Effector memory CD4-positive, alpha-beta T cell (primary cell): ENCODE measurements at places on chromosomes 3 and 15.

- no peak for DNase-seq
Observed at GRCh38 chr15:70014860-70015490, 82.7 kb downstream of the TLE3 start.

DNA sequence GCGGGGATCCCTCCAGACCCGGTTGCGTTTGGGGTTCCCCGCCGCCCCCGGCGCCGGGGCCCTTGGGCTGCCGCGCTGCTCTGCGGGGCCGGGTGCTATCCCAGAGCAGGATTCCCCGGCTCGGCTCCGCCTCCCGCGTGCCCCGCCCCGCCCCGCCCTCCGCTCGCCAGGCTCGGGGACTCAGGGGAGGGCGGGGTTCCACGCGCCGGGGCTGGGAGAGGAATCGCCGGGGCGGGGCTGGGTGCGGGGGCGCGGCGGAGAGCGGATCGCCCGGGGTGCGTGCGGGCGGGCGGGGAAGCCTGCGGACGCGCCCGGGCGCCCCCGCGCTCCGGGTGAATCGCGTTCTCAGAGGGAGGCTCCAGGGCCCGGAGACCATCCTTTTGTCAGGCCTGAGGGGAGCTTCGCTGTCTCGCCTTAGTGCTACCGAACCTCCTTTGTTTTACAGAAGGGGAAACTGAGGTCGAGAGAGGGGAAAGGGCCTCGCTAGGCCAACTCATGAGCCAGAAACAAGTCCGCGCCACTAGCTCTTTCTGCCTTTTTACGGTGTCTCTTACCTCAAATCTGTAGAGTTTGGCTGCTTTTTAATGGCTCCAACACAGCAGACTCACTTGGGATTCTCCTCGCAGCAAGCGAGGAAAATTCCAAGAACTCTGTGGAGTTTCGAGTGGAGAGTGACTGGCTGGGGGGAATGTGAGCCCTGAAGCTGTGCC, at the start of gene TMEM158:
TMEM158 (minus strand) TSS at position 82 of the 710 bp plus-strand sequence. CDS start 260 bp downstream, outside the sequence.
- peak; percentile 65 for DNase-seq

GRCh38 chr3:33639889-33640288, 78.2 kb downstream of the CLASP2 start:
- no peak for DNase-seq

DNA sequence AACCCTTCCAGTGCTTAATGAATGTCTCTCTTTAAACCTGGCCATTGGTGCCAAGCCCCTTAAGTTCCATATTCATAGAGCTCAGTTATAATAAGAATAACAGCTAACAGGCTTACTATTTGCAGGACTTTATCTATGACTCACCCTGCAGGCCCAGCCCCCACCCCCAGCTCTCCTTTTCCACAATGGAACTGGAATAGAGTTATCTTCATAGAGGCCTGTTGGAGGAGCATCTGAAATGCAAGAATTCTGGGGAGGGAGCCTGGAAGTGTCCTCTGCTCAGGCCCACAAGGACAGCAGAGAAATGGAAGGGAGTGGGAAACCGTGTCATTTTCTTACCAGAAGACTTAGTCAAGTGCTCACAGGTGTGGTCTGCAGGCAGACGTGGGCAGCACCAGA, 52.8 kb downstream of the SEMA5B start:
- DNase-seq, result no peak

DNA sequence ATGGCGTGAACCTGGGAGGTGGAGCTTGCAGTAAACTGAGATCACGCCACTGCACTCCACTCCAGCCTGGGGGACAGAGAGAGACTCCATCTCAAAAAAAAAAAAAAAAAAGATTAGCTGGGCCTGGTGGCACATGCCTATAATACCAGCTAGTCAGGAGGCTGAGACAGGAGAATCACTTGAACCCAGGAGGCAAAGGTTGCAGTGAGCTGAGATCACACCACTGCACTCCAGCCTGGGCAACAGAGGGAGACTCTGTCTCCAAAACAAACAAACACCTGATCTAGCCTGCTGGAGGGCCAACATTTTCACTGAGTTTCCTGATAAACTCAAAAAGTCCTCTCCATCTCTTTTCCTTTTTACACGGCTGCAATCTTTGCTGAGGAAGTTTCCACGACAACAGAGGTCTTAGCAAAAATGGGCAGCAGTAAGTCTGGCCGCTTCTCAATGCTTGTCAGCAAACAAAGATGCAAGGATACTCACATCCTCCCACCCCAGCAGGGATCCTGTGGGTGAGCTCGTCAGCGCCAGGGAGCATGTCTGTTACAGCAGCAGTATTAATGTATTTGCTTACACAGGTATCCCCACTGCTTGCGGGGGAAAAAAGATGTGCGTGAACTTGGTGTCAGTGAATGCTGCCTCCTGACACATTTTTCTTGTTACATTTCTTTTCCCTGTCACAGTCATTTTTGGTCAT, 21.0 kb upstream of the CCDC174 start:
- DNase-seq, result no peak

DNA sequence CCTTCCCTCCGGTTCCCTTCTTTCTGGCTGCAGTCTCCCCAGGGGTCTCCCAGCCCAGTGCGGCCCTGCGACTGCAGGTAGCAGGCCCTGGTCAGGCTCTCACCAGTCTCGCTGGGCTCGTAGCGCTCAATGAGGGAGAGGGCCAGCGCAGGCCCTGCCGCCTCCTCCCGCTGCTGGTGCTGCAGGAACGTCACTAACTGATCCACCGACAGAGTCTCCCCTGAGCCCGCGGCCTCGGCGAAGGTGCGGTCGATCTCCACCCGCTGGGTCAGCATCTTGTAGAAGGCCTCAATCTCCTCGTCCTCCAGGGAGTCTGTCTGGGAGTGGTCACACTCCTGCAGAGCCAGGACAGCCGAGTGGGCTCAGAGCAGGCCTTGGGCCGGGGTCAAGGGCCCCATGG, 18.3 kb downstream of the PLCD1 start:
- no peak for DNase-seq

- no peak for DNase-seq
Observed at GRCh38 chr3:47082519-47082918, 81.4 kb downstream of the SETD2 start.

DNA sequence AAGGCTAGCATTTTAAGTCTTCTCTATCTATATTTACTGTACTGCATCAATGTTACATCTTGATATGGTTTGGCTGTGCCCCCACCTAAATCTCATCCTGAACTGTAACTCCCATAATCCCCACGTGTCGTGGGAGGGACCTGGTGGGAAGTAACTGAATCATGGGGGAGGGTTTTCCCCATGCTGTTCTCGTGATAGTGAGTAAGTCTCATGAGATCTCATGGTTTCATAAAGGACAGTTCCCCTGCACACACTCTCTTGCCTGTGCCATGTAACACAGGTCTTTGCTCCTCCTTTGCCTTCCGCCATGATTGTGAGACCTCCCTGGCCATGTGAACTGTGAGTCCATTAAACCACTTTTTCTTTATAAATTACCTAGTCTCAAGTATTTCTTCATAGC, 161.5 kb downstream of the TBC1D5 start:
- no peak for DNase-seq

GRCh38 chr3:47324278-47324865, 41.6 kb downstream of the KLHL18 start:
- no peak for DNase-seq

DNA sequence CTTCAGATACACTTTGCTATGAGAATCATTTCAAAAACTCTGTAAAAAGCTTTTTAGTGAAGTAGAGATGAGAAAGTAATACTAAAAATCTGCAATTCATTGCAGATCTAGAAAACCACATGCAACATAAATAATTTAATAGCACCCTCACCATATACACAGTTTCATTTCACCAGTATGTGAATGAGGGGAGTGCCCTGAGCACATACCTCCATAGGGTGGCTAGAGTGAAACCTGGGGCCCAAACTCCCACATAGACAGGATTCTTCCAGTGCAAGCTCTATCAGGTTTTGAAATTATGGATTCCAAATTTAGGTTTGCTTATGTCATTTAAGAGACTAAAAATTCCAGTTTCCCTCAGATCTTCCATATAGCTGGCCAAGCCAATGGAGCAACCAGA, 973.4 kb upstream of the CFAP20DC start:
- DNase-seq, result no peak

GRCh38 chr3:124607163-124607562, 123.1 kb upstream of the UMPS start:
- DNase-seq, result no peak

GRCh38 chr3:151218136-151218535, 15.1 kb upstream of the GPR171 start:
- DNase-seq, result no peak

DNA sequence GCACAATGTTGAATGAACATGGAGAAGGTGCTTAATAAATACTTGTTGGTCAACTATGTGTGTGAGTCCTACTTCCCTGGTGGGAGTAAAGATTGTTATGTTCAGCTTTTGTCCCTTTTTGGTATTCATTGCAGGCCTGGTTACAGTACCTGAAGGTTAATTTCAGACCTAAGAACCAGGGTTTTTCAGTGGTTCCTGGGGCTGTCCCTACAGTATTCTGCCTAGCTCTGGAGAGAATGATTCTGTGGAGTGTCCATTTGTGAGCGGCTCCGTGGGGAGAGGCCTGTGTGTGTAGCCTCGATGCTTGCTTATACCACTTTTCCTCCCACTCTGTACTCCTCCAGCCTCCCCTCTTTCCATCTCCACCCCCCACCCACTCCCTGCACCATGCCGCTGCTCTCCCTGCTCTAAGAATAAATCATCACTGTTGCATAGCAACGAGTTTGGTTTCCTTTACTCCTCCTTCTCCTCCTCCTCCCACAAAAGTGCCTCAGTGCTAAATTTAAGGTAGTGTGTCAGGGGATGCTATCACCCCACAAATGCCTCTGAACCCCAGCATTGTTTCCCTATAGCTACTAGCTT, 150.6 kb upstream of the ROPN1 start:
- no peak for DNase-seq

- no peak for DNase-seq
Observed at GRCh38 chr15:63699101-63699785, 102.1 kb downstream of the FBXL22 start.

DNA sequence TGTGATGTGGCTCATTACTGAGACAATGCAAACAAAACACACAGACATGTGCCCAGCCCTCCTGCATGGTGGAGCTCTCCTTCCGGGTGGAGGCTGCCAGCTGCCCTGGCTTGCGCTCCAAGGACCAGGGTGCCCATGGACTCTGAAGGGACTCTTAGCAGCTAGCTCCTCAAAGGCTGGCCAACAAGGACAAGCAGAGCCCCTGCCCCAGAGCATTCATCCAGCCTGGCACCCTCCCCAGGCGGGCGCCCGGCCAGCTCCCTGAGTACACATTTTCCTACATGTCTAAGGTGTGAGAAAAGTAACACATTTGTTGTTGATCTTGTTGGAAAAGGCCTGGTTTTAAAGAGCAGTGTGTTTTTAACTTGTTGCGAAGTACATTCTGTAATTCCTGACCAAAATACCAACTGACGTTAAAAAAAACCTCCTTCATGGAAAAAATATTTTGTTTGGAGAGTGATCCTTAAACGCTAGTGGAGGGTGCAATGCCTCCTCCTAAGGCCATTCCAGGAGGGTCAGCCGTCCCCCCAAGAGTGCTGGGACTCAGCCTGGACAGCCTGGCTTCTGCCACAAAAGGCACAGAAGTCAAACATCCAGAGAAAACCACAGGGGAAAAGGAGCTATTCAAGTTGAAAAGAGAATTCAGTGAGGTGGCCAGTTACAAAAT, 86.9 kb downstream of the KLF15 start:
- DNase-seq, result no peak

DNA sequence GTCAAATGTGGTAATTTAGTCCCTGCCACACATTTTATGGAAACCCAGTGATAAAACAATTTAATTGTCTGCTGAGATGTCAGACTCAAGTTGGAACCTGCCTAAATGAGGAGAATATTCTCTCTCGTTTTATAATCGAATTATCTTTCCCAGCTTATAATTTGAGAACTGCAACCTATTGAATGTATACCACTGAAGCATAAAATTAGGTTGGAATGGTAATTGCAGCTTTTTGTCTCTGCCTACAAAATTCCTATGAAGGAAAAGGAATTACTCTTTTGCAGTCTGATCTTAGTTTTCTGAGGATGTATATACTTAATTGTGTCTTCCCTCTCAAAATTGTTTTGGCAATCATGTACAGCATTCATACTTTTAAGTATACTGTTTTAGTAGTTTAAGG, 28.9 kb downstream of the RAD51 start:
- DNase-seq, result no peak

- DNase-seq, result peak; percentile 23
Observed at GRCh38 chr3:39327746-39328349, 1.7 kb upstream of the CCR8 start.

GRCh38 chr3:81763001-81763400, 1.6 kb upstream of the GBE1 start:
- no peak for DNase-seq

GRCh38 chr15:57017024-57017423, 98.6 kb downstream of the TCF12 start:
- DNase-seq, result no peak

DNA sequence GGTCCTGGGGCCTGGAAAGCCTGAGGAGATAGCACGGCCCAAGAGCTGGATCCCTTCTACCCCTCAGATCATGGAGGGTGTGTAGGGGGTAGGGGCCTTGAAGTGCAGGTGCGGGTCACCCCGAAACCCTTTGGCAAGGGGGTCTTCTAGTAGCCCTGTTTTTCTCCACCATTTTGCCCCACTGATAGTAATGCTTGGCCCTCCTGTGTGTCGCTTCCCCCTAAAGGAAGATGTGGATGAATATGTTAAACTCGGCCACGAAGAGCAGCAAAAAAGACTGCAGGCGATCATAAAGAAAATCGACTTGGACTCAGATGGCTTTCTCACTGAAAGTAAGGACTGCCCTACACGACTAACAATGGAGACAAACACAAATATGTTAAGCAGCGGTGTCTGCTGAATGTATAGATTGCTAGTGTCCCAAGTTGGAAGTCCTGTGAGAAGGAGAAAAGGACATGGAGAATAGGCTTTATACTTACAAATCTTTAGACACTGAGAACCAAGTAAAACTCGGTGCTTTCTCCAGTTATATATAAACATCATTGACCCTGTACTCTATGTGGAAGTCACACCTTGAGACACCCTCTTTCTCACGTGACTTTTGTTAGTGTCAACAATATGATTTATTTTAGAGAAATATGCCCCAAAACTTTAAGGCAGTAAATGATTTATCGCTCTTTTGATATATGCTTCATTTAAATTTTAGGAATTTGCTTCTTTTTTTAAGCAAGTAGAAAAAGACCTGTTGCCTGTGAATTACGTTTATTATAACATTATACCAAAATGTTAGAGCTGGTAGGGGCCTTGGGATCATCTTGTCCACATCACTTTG, 802 bp downstream of the RCN2 start:
- no peak for DNase-seq

DNA sequence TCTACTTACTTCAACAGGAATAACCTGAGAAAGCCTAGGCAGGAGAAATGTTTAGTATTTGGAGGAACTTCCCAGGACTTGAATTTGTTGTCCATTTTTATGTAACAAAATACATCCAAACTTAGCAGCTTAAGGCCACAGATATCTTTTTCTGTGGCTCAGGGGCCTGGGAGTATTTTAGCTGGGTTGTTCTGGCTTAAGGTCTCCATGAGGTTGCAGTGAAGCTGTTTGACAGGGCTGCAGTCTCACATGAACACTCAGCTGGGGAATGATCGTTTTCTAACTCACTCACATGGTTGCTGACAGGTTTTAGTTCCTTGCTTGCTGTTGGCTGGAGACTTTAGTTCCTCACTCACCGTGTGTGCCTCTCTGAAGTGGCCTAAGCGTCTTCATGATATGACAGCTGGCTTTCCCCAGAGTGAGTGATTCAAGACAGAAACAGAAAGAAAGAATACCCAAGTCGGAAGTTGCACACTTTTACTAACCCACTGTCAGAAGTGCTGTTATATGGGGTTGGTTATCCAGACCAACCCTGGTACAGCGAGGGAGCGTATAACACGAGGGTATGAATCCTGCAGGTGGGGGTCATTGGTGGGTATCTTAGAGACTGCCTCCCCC, 229.7 kb upstream of the TBL1XR1 start:
- DNase-seq, result no peak
